ENCODE measurements at places on chromosomes 5 and 9. TPM values are rescaled to one million over a fixed set of nuclear protein-coding genes. Genes with fewer than 3 reads are reported as not detected.

The MLLT3 gene
- total RNA-seq: 30.3 TPM

- no peak overlapping the region for H3K27ac ChIP-seq
- H3K36me3 ChIP-seq: no peaks in the 10 kb centered on the region
- no peaks in the 10 kb centered on the region for H3K27me3 ChIP-seq
- H3K4me3 ChIP-seq: no peak overlapping the region
Measured at GRCh38 chr9:98040212-98040611, 16.3 kb upstream of the NANS start.

DNA sequence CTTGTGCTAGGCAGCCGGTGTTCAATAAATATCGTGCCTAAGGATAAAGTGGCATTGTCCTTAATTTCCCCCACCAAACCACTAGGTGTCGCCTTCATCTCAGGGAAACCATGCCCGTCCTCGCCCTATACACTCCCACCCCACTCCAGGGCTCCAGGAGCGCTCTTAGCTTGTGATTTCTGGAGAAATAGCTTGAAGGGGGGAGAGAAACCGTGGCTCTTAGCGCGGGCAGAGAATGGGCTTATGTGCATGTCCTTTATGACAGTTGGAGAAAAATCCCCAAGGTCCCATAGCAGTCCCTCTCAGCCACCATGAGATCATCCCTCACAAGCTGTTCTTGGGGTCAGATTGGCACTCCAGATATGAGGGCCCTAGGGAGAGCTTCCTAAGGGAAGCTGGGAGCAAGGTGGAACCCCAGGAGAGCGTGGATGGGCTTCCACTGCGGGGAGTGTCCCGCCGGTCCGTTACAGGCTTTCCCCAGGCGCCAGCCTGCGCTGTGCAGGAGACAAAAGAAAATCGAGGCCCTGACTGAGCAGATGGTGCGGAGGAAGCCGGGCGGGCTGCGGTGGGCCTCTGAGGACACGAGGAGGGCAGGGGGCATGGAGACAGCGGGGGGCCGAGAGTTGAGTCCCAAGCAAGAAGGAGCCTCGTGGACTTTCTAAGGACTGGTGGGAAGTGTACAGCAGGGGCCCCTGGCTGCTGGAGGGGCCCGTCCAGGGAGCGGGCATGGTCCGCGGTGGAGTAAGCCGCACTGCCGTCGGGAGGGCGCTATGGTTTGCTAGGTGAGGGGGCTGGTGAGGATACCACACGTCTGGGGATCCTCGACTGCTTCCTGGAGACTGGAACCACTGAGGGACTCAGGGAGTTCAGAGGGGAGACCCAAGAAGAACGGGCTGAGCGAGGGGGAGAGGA, 750 bp upstream of the NPR2 start:
- peak; percentile 61 for DNase-seq
- H3K27ac ChIP-seq: peak overlapping the region; percentile 91
- no peaks in the 10 kb centered on the region for H3K27me3 ChIP-seq

DNA sequence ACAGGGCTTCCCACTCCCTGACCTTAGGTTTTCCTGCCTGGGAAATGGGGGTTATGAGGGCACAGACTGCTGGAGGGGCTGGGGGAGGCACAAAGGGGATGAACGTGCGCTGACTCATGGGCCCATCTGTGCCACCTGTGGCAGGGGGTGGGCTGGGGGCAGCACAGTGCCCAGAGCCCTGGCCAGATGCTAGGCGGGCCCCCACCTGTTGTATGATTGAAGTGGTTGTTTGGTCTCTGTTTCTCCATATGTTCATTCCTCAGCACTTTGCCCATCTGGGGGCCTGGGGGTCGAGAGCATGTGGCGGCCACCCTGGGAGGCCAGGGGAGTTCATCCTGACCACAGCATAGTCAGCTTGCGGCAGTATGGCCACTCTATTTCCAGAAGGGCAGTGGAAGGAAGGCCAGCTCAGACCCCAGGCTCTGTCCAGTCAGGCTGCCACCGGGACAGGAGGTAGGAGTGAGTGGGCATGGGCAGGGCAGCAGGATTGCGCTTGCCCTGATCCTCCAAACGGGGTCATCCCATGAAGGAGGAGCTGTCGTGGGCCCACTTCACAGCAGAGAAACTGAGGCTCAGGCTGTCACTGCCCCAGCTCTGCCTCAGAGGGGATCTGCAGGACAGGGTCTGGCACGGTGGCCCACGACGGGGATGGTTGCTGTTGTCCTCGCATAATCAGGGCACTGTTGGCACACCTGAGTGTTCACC, 841 bp upstream of the NINJ1 start:
- H3K27me3 ChIP-seq: no peaks in the 10 kb centered on the region
- H3K4me1 ChIP-seq: peaks cover 15% of the 10 kb centered on the region
- H3K27ac ChIP-seq: peak overlapping the region; percentile 94
- H3K36me3 ChIP-seq: no peaks in the 10 kb centered on the region

DNA sequence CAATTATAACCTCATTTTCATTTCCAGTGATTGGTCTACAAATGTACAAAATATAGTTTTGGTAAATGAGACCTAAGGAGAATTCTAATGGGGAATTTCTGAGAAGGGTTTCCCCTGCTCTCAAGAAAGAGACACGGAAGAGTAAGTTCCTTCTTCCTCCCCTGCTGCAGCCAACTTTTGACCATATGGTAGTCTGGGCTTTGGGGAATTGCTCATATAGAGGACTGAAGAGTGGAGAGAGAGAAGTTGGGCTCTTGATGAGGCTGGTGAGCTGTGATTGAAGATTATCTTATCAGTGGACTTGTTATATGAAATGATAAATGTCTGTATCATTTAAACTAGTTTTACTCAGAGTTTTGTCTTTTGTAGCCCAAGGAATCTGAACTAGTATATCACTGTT, 4.3 kb upstream of the LNPEP start:
- no peak overlapping the region for H3K27ac ChIP-seq
- H3K36me3 ChIP-seq: no peaks in the 10 kb centered on the region
- H3K27me3 ChIP-seq: no peaks in the 10 kb centered on the region
- DNase-seq: no peak
- no peak overlapping the region for H3K4me3 ChIP-seq

DNA sequence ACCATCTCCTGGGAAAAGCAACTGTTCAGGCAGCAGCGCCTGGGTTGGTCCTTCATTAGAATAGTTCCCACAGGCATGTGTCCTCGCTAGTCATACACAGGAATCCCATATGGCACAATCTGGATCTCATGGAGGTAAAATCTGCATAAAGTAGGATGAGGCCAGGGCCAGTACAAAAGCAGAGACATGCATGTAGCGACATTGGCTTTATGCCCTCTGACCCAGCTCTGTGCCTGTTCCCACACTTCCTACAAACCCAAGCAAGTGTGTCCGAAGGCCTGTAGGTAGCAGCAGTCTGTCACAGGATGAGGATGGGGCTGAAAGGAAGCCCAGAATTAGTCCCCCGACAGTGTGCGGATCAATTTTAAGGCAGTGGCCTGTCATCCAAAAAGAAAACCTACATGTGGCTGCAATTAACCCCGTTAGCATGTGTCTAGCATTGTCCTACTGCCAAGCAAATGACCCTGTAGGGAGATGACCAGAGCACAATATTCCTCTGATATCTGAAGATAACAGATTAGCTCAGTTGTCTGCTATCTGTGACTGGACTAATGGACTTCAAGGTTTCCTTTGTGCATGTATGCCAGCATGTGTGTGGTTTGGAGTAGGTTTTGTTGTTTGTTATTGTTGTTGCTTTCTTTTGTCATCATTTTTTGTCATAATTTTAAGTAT, 178.8 kb downstream of the TMEM161B start:
- H3K4me3 ChIP-seq: no peak overlapping the region
- no peaks in the 10 kb centered on the region for H3K4me1 ChIP-seq
- H3K27ac ChIP-seq: no peak overlapping the region
- no peaks in the 10 kb centered on the region for H3K27me3 ChIP-seq
- H3K36me3 ChIP-seq: no peaks in the 10 kb centered on the region

DNA sequence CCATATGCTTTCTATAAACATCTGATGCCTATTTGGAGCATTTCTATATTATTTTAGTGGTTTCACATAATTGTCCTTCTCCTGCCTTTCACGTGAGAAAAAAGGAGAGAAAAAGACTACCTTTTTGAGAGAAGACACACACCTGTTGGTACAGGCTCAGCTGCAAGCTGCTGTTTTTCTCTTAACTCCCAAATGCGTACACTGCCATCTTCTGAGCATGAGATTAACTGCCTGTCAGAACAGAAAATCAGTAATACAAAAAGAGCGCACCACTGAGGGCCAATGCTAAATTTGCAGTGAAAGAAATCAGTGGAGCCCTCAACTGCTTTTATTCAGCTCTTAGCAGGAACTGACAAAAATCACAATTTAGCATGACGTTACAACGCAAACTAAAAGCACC, 54.9 kb downstream of the WDR41 start:
- H3K27ac ChIP-seq: no peak overlapping the region
- H3K27me3 ChIP-seq: no peaks in the 10 kb centered on the region
- H3K4me3 ChIP-seq: no peak overlapping the region

The GAPT gene
- total RNA-seq: 3.8 TPM

The SPDL1 gene
- 8.8 TPM for total RNA-seq
